HEK293T (cell line): ENCODE measurements at places on chromosomes 1 and 21.

DNA sequence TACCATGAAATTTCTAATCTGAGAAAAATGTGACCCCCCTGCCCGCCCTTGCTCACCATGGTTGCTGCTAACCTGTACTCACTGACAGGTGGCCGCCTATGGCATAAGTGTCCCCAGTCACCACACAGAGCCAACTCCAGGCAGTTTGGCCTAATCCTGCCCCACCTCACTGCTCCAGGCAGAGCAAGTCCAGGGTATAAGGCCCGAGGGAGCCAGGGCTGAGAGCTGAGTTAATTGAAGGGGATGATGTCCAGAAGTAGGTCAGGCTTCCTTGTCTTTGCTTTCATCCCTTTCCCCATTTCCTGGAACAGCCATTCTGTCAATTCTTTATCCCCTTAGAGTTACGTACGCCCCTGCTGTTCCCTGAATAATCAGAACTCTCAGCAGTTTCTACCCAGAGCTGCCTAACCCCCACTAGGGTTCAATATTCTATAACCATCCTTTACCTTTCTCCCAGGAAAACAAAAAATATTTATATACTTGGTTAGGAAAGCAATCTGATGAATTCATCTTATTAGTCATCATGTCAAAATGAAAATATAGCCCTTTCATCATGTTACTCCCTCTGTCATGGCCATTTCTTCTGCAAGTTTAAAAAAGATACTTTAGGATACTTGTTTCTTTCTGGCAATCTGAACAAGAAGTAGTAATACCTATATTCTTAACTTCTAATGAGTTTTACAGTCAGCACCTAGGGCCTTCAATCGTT, 29.4 kb upstream of the CD101 start:
- DNase-seq: no peak

- DNase-seq: peak; percentile 49
Measured at GRCh38 chr1:243421784-243422183, 165.9 kb downstream of the SDCCAG8 start.

DNA sequence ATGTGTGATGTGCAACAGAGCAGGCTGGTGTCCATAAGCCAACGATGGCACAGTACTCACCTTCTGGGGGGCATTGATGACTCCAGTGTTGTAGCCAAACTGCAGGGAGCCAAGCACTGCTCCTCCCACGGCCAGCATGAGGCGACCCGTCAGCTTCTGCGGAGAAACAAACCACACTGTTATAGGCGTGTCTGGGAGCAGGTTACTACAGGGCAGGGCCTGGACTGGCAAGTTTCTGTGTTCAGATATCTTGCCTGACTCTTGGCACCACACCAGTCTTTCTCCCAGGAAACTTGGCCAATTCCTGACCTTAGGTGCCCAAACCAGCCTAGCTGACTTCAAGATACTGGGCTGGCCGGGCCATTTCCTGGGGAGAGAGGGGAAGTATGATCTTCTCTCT, 15.5 kb downstream of the SLC2A1 start:
- no peak for DNase-seq

GRCh38 chr1:70909262-70909822, 138.3 kb downstream of the PTGER3 start:
- no peak for DNase-seq

- no peak for DNase-seq
Measured at GRCh38 chr1:244010703-244011123, 40.4 kb upstream of the ZBTB18 start.

DNA sequence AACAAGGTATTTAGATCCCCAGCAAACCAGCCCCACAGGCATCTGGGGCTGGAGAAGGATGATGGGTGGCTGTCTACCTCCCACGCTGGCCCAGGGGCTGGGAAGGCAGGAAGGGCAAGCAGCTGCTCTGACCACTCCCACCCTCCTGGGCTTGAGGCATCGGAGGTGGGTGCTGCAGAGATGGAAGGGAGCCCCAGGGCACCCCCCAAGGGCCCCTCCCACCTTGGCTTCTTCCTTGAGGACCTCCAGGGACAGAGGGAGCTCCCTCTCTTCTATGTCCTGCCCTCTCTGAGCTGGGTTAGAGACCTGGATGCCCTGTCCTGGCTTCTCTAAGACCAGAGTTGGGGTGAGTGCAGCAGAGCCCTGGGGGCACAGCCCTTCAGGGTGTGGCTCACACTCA, 3.1 kb downstream of the CD52 start:
- DNase-seq: no peak

- DNase-seq: no peak
Measured at GRCh38 chr1:205826995-205827394, 14.0 kb upstream of the SLC41A1 start.

DNA sequence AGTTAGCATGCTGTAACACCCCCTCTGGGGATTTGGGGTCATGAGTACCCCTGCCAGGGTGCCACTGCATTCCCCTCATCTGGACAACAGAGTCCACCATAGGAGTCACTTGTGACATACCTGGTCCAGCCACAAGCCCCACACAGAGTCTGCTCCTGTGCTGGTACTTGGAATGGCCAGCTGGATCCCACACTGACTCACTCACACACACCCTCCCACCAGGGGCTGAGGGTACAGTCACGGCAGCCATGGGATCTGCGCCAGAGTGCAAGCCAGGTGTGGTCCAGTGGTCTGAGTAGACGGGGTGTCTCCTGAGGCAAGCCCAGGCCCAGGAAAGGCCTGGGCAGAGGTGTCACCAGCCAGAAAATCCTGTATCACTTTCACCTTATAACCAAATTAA, 67.7 kb downstream of the MRPL39 start:
- DNase-seq: no peak

DNA sequence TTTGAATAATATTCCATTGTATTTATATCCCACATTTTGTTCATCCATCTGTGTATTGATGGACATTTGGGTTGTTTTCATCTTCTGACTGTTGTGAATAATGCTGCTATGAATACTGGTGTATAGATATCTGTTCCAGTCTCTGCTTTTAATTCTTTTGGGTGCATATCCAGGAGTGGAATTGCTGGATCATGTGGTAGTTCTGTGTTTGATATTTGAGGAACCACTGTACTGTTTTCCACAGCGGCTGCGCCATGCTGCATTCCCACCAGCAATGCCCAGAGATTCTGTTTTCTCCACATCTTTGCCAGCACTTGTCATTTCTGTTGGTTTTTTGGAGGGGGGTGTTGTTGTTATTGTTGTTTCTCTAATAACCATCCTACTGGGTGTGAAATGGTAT, 131.6 kb upstream of the KIF26B start:
- DNase-seq: no peak

- DNase-seq: no peak
Measured at GRCh38 chr1:6360517-6361070, 33.0 kb downstream of the ACOT7 start.
